Right forelimb (tissue), 1 donor: ENCODE measurements at places on chromosomes 2 and 18.
A peak's percentile ranks its signal among the peaks of the same experiment; 100 is the strongest.

DNA sequence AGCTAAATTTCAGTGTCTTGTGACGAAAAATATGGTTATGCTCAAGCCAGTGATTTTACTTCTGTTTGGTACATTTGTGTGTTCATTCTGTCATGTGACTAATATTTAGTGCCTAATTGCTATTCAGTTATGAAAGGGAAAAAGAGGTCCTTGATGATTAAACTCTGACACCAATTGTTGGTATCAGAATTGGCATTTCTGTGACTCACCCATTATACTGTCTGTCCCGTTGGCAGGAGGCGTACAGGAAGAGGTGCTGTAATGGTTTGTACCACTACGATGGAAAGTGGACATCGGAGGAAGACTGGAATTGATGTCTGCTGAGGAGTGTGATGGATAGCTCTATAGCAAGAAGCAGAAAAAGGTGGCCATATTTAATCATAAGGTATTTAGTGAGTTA lies 310.4 kb upstream of the CCDC68 start:
- DNase-seq, result no peak

- DNase-seq, result no peak
Measured at GRCh38 chr18:48985161-48985560, 34.4 kb upstream of the SMAD7 start.

DNA sequence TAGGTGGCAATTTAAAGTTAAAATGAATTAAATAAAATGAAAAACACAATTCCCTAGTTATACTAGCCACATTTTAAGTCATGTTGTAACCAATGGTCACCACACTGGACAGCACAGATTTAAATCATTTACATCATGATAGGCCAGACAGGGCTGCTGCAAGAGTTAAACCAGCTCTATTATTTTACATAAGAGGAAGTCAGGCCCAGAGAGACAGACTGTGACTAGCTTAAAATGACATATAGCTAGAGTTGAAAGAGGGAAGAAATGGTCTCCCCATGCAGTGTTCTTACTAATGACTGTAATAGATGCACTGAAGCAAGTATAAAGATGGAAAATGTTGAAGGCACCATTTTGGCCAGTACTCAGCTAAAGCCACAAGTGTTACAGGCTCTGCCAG lies 69.6 kb downstream of the SLC66A3 start:
- no peak for DNase-seq

GRCh38 chr2:70300771-70301343 lies 1.0 kb downstream of the FAM136A start:
- no peak for DNase-seq

- DNase-seq, result no peak
Measured at GRCh38 chr2:133109772-133110171, 439.8 kb upstream of the LYPD1 start.

GRCh38 chr2:52475590-52475989 lies 1292.0 kb upstream of the CHAC2 start:
- no peak for DNase-seq

DNA sequence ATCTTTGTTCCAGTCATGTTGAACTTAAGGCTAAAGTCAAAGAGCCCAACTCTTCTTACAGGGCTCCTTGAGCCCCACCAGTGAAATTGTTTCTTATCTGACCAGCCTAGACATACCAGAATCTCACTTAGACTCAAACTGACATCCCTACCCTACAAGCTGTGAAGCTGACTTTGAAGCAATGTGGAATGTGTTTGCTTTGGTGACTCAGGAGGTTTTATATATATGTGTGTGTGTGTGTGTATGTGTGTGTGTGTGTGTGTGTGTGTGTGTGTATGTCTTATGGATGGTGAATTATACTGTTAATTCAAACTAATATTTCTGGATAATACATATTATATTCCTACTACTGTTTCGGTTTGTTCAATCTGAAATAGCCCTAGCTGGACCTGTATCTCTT lies 67.3 kb downstream of the CAMKMT start:
- no peak for DNase-seq

GRCh38 chr18:57194622-57195021 lies 47.7 kb downstream of the BOD1L2 start:
- DNase-seq, result no peak

DNA sequence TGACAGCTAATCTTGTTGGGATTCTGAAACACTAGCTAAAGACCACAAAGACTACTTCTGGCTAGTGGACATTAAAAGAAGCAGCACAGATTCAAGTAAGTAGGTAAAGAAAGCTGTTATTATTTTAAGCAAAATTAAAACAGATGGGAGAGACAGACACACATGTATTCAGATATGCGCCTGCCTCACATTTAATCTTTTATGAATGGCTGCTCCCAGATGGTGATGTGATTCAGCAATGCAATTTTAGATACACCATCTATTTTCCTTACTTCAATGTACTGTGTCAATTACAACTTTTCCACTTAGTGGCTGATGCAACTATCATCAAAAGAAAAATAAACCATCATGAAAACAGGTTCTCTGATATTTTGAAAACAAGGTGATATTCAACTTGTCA lies 133.0 kb upstream of the PGAP1 start:
- no peak for DNase-seq

GRCh38 chr2:10414591-10414990 lies 33.5 kb downstream of the ODC1 start:
- peak; percentile 66 for DNase-seq

DNA sequence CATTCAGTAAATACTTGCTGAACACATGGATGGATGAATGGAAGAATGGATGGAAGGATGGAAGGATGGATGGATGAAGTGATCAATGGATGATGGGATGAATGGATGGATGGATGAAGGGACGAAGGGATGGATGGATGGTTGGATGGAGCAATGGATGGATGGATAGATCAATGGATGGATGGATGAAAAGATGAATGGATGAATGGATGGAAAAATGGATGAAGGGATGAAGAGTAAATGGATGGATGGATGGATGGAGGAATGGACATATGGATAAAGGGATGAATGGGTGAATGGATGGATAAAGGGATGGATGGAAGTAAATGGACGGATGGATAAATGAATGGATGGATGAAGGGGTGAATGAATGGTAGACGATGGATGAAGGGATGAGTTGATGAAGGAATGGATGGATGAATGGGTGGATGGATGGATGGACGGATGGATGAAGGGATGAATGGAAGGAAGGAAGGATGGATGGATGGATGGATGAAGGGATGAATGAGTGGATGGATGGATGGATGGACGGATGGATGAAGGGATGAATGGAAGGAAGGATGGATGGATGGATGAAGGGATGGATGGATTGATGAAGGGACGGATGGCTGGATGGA lies 13.9 kb upstream of the ID2 start:
- DNase-seq, result no peak

DNA sequence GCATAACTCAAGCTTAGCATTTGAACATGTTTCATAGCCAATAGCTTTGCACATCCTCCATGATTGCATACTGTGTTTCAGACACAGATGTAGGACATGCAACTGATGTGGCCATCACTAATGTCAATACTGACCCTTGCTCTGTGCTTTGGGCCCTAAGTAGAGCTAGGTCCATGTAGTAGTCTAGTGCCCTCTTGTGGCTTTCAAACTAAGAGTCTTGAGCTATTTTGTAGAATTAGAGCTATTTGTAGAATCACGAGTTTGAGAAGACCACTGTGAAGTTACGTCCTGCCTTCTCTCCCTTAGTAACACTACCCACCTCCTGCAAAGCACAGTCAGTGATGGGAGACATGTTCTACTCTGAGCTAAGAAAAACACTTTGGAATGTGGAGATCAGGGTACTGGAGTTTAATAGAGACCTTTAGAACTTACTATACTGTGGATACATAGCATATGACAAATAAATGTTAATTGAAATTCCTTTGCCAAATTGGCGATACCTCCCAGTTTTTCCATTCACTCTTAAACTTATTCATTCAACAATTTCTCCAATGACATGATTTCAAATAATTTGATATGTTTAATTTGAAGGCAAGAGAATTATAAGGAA lies 306.5 kb upstream of the TNP1 start:
- no peak for DNase-seq

DNA sequence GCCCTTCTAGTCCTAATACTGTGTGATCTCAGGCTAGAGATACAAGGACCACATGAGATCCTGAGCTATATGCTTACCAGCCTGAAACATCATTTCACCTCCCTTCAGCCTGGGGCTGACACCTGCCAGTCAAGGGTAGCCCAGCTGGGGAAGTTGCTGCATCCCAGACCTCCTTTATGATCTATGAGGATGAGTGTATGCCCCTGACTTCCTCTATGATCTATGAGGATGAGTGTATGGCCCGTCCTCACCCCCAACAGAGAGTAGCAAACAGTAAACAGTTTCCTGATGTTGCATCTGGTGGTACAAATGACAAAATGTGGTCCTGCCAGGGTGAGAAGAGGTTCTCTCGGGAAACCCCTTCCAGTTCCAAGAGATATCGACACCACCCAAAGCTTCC lies 8.9 kb upstream of the OTOF start:
- no peak for DNase-seq

DNA sequence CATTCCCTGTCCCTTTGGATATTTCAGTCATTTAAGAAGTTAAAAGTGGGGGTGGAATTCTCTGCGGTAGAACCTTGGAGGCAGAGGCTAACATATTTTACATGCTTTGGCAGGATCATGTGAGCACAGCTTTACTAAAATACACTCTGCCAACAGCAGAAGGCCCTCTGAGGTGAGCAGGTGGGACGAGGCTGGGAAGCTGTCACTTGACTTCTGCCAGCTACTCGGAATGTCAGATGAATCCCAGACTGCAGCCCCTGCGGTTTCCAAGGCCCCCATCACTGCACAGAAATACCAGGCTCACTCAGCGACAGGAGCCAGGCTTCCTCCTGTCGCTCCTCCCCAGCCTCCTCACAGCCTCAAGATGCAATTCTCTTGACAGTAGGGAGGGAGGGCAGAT lies 220.9 kb upstream of the REV1 start:
- DNase-seq, result peak; percentile 61

DNA sequence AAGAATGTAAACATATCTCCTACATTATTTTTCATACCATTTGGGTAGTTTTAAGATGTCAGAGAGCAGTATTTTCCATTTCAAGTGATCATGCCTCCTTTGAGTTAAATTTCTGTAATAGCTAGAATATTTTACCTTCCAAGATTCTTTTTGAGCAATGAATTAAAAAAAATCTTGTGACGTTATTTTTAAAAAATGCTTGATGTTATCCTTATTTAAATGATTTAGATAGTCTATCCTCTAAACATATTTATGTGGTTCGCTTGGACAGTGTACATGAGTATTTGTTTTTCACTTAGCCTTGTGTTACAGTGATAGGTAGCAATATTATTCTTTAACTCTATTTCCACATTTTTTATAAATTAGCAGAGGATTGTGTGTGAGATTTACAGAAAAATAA lies 639.2 kb upstream of the CDH2 start:
- no peak for DNase-seq
